MG63 (cell line): ENCODE measurements at places on chromosomes 4 and X. TPM values are rescaled to one million over a fixed set of nuclear protein-coding genes. Genes with fewer than 3 reads are reported as not detected.

Gene CT45A5
- not detected in 2 replicates for total RNA-seq

Gene CENPVL1
- total RNA-seq: not detected in 2 replicates

Gene GJB1
- total RNA-seq: not detected in 2 replicates

Gene FAM9B
- not detected in 2 replicates for total RNA-seq

Gene TEX13B
- total RNA-seq: not detected in 2 replicates

Gene RAB41
- not detected in 2 replicates for total RNA-seq

GRCh38 chrX:32397562-32398216 is 813.7 kb downstream of the DMD start:
- DNase-seq: no peak

- no peak for DNase-seq
Observed at GRCh38 chr4:122537388-122538135, 81.0 kb upstream of the IL2 start.

- peak; percentile 46 for DNase-seq
Observed at GRCh38 chr4:1130316-1131186, 17.2 kb upstream of the RNF212 start.

DNA sequence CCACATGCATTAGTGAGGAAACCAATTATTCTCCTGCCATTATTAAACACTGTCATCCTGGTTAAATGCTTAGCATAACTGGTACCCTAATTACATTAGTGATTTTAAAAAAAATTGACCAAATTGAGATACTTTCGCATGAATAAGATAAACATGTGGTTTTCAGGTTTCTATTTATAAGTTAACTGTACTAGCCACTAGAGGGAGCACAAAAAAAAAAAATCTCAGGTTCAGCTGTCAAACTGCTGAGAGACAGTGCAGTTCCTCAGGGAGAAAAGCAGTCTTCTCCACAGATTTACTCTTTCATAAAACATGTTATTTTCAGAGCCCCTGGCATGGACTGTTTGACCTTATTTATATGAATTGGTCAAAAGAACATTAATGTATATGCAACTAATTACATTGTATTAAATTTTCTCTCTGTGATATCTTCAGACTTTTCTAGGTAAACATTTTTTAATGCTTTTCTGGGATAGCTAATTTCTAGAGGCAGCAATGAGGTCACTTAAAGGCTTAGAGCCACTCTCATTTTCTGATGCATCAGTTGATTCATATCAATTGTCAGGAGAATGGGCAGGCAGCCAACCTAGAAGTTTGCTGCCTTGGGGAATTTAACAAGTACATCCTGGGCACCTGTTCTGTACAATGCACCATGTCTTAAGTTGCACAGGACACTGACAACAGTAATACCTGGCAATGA is 167.5 kb downstream of the CDS1 start:
- peak; percentile 3 for DNase-seq

DNA sequence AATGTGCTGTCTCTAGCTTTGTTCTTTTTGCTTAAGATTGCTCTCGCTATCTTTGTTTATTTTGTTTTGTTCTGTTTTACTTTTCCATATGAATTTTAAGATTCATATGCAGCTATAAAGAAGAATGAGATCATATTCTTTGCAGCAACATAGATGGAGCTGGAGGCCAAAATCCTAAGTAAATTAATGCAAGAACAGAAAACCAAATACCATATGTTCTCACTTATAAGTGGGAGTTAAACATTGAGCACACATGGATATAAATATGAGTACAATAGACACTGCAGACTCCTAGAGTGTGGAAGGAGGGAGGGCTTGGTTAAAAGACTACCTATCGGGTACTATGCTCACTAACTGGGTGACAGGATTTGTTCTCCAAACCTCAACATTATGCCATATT is 237.8 kb downstream of the TRAM1L1 start:
- no peak for DNase-seq

GRCh38 chrX:150375243-150375770 is 12.2 kb downstream of the MAMLD1 start:
- no peak for DNase-seq

DNA sequence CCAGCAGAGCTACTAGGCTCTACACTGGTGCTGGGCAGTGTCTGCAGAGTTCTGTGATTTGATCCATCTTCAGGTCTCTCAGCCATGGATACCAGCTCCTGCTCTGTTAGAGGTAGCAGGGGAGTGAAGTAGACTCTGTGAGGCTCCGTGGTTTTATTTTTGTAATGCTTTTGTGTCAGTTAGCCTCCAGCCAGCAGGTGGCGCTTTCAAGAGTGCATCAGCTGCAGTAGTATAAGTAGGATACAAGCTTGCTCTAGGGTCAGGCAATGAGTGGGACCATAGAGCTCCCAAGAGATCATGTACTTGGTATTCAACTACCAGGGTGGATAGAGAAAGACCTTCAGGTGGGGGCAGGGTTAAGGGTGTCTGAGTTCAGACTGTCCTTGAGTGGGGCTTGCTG is 362.5 kb upstream of the TRAM1L1 start:
- no peak for DNase-seq

- no peak for DNase-seq
Observed at GRCh38 chr4:47662975-47663374, 174.9 kb downstream of the CORIN start.

- no peak for DNase-seq
Observed at GRCh38 chr4:151430740-151431457, 21.9 kb downstream of the FHIP1A start.

DNA sequence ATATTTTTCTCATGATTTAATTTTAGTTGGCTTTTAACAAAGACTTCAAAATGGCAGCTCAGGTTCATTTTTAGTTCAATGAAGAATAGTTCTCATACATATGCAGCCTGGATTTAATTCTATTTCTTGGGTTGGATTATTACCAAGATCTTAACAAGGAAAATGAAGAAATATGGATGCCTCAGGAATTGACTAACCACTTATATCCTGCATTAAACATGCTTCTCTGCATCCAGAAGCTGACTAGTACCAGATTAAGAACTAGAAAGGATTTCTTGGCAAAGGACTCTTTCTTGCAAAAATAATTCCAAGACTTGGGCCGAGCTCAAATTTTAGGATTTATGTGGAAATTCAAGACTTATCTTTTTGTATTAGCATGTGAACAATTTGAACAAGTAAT is 5.6 kb upstream of the KLHL2 start:
- DNase-seq: no peak

GRCh38 chr4:81698538-81699296 is 227.0 kb upstream of the RASGEF1B start:
- DNase-seq: no peak

DNA sequence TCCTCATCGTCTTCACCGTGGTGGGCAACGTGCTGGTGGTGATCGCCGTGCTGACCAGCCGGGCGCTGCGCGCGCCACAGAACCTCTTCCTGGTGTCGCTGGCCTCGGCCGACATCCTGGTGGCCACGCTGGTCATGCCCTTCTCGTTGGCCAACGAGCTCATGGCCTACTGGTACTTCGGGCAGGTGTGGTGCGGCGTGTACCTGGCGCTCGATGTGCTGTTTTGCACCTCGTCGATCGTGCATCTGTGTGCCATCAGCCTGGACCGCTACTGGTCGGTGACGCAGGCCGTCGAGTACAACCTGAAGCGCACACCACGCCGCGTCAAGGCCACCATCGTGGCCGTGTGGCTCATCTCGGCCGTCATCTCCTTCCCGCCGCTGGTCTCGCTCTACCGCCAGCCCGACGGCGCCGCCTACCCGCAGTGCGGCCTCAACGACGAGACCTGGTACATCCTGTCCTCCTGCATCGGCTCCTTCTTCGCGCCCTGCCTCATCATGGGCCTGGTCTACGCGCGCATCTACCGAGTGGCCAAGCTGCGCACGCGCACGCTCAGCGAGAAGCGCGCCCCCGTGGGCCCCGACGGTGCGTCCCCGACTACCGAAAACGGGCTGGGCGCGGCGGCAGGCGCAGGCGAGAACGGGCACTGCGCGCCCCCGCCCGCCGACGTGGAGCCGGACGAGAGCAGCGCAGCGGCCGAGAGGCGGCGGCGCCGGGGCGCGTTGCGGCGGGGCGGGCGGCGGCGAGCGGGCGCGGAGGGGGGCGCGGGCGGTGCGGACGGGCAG is 792 bp downstream of the ADRA2C start:
- DNase-seq: peak; percentile 52

GRCh38 chrX:120144178-120144844 is 14.1 kb upstream of the RHOXF2 start:
- DNase-seq: no peak

DNA sequence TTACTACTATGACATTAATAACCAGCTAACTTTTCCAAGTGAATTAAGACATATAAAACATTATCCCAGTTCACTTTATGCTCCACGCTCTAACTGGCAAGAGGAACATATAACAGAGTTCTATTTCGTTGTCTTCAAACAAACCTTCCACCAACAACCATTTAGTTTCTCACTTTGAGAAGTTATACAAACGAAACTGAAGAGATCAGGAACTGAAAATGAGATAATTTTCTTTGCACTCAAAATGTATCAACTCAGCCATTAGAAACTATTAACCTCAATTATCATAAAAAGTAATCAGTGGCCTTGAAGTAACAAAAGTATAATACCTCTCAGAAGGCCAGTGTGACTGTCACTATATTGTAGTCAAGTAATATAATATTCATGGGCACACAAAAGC is 70.1 kb downstream of the CHM start:
- no peak for DNase-seq

GRCh38 chr4:53763813-53764597 is 172.7 kb upstream of the LNX1 start:
- DNase-seq: peak; percentile 58

GRCh38 chr4:174213731-174214100 is 69.8 kb downstream of the FBXO8 start:
- DNase-seq: no peak

DNA sequence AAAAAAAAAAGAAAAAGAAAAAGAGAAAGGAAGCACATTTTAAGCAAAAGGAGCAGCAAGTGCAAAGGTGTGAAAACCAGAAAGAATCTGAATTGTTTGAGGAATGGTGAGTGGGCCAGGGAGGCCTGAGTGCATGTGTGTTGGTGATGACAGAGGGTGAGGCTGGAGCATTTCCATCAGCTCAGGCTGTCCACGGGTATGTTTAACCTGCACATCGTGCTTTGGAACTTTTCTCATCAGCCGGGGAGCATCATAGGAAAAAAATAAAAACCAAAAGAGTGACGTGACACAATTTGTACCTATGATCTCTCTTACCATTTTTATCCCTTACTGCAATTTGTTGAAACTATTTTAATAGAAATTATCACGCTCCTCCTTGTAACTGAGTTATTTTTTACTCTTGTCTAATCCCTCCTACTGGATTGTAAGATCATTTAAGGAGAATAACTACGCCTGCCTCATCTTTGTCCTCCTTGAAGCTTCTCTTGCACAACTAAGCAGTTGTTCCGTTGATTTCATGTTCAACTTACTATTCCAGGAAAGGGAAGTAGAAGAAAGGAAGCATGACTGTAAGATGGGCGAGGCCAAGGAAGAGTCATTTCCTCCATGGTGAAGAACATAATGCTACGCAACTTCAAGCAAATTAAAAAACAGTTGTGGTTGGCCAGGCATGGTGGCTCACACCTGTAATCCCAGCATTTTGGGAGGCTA is 7.0 kb downstream of the PALLD start:
- DNase-seq: no peak
